ENCODE measurements at places on chromosomes 2 and 18.

DNA sequence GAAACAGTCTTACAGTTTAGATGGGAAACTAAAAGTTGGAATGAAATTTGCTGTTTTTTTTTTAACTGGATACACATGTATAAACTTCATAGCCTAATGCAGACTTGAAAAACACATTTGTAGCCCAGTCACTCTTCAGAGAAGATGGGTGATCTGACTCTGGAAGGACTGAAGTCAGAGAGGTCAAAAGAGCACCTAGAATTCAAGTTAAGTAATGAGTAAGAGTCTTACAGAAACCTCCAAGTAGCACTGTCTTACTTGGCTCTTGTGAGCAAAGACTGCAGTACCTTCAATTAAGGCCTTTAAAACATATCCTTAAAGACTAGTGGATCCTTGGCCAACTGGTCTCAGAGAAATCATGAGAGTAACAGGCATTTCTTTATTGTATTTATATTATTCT is 41.9 kb downstream of the TRAPPC8 start:
- DNase-seq, result no peak

- peak; percentile 45 for DNase-seq
These were observed 93.7 kb downstream of the LOXHD1 start for GRCh38 chr18:46563317-46563716.

GRCh38 chr2:70977605-70978205 is 725 bp upstream of the ANKRD53 start:
- peak; percentile 34 for DNase-seq

GRCh38 chr18:10135302-10135926 is 221.6 kb downstream of the VAPA start:
- DNase-seq, result no peak

GRCh38 chr2:180707884-180708205 is 272.6 kb upstream of the UBE2E3 start:
- no peak for DNase-seq

GRCh38 chr2:60505240-60505879 is 48.1 kb downstream of the BCL11A start:
- DNase-seq, result no peak

DNA sequence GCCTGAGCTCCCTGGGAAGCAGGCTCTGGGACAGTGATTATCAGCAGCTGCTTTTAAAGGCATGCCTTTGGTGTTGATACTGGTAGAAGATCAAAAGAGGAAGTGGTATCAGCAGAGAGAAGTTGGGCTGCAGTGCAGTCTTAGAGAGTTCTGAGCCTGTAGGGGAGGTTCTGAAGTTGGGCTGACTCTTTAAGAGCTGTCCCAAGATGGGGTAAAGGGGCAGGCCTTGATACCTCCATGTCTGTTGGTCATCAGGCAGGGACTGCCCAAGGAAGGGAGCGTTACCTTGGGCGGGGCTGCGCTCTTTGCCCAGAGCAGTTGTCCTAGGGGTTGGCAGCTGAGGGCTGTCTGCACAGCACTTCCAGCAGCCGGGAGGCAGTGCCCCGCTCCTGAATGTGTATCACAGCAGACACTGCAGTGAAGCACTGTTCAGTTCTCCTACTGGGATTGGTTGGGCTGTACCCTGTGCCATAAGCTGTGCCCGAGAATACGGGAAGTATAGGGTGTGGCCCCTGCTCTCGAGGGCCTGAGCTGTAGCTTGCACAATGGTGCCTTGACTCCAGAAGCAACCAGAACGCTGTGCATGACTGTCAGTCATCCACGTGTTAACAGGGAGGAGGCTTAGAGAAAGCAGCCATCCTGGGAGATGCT is 177.0 kb downstream of the CTIF start:
- no peak for DNase-seq

- DNase-seq, result no peak
These were observed 56.2 kb upstream of the LRRTM4 start for GRCh38 chr2:77578354-77578753.

- DNase-seq, result no peak
These were observed 10.7 kb downstream of the ARHGAP15 start for GRCh38 chr2:143139835-143140393.

DNA sequence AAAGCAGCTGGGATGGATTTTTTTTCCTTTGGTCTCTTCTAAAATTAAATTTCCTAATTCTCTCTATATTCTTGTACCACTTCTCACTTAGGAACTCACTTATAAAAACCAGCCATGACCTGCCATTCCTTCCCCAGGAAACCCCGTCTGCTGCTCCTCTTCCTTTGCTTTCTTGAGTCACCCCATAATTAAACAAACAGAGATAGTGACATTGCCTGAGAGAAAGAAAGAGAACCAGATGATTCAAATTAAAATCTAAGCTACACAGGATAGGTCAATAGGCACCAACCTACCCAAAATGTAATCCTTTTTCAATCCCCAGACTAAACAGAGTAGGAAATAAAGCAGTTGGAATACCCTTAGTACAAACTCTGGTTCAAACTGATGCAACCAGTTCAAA is 9.7 kb downstream of the STK39 start:
- DNase-seq, result no peak

DNA sequence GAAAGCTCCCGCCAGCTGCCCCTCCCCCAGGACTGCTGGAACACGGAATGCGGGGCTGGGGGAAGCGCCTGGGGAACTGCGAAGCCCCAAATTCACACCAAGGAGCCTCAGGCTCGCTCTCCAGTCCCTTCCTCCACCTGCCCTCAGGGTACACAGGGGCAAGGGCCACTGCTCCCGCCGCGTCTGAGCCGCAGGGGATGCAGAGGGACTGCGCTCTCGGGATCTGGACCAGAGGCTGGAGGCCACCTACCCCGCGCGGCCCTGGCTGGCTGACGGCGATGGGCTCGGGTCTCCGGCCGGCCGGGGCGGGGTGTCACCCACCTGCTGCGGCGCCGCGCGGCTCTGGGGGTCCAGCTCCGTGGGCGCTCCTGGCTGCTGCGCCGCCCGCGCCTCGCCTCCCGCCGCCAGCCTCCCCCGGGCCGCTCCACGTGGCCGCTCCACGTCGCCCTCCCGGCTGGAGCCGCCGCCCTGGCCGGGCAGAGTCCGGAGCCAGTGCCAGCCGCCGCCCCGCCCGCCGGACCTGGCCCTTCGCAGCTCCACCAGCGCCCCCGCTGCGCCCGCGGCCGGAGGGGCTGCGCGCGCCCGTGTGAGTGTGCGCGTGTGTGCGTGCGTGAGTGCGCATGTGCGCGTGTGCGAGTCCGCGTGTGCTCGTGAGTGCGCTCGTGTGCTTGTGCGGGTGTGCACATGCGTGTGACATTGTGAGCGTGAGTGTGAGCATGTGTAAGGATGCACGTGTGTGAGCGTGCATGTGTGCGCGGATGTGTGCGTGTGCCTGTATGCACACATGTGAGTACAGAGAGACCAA is at the start of gene CGREF1:
CGREF1 (minus strand) TSS at position 604 of the 805 bp plus-strand sequence. CDS start 14,762 bp downstream, outside the sequence.
- peak; percentile 71 for DNase-seq

DNA sequence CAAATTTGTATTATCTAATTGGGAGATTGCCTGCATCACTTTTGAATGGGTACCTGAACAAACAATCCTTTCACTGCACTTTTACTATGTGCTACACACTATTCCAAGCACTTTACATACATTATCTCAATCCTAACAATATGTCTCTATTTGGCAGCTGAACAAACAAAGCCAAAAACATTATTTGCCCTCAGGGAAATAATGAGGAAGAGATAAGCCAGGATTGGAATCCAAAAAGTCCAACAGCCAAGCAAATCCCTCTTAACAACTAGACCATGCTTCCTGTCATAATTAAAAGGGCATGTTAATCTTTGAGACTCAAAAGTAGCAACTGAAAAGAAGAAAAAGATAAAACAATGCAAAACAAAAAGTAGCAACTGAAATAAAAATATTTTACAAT is 32.1 kb downstream of the RPRD1A start:
- DNase-seq, result no peak

GRCh38 chr2:123693836-123694235 is 331.3 kb upstream of the CNTNAP5 start:
- no peak for DNase-seq

DNA sequence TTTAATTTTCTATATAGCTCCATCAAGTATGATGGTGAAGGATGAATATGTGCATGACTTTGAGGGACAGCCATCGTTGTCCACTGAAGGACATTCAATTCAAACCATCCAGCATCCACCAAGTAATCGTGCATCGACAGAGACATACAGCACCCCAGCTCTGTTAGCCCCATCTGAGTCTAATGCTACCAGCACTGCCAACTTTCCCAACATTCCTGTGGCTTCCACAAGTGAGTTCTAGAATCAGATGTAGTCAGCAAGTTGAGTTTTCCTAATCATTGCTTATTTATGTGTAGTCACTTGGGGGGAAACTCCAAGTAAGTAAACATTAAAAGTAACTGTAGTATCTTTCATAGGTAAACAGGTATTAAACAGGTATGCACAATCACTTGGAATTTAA is 24.8 kb downstream of the SMAD4 start:
- DNase-seq, result no peak

- peak; percentile 36 for DNase-seq
These were observed 268.5 kb upstream of the HDAC4 start for GRCh38 chr2:239669181-239669898.

GRCh38 chr2:135688978-135689377 is 52.7 kb upstream of the UBXN4 start:
- no peak for DNase-seq

DNA sequence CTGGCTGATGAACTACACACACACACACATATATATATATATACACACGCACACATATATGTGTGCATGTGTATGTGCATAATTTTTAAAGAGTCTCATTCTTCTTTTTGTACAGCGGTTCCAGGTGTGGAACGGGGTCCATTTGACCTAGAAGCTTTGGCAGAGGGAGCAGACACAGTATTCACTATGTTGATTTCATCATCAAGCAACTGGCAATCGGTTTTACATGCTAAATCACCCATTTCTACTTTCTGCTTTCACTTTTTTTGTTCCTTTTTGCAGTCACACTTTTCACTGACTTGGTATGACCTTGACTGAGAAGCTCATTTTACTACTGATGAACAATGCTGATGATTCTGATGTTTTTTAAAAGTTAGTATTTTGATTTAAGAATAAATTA is 63.0 kb upstream of the PGAP1 start:
- DNase-seq, result no peak

DNA sequence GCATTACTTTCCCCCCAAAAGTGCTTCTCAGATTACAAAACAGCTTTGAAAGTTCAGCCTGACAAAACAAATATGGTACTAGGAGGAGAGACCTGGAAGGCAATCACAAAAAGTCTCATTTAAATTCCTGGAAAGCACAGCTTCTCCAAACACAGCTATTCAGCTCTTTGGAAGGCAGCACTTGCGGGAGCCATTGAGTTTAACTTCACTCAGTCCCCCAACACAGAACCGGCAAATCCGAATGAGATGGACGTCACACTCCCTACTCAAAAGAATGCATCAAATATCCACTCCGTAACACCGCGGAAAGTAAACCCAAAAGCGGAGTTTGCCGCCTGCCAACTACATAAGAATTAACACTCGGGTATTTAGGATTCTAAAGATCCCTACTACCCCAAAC is 638 bp downstream of the ST6GAL2 start:
- no peak for DNase-seq

GRCh38 chr2:1678609-1679008 is 65.7 kb downstream of the PXDN start:
- peak; percentile 40 for DNase-seq

- no peak for DNase-seq
These were observed 35.0 kb upstream of the PTH2R start for GRCh38 chr2:208371634-208371935.

DNA sequence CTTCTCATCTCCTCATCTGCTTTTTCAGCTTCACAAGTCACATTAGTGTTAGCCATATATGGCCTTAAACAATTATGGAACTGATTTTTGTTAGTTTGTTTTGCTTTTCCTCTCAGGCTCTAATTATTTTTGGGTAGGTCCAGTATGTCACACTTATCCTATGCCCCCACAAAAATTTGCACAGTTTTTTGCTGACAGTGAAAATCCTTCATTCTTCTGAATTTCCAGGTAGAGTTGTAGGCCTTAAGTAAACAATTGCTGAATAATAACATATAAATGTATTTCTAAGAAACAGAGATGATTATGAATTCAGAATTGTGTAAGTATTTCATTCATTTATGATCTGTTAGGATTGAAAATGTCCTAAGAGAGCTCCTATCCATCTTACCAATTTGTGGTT is 8.6 kb upstream of the SERPINB10 start:
- no peak for DNase-seq

DNA sequence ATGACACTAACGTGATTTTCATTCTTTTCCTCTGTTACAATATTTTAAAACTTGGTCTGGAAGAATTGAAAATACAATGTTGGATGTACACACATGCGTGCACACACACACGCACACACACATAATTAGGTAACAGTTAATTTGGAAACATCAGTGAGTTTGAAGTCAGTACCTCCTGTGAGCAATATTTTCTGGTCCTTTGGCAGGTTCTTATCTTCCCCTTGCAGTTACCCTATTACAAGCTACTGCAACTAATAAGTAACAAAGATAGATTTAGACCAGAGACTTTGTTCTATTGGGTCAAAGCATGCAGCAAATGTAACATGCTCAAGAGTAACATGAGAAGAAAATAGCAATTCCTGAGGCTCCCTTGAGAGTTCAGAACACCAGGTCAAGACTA is 73.3 kb downstream of the ZNF385B start:
- no peak for DNase-seq

GRCh38 chr18:64566456-64566855 is 417.6 kb upstream of the LINC00305 start:
- DNase-seq, result no peak

DNA sequence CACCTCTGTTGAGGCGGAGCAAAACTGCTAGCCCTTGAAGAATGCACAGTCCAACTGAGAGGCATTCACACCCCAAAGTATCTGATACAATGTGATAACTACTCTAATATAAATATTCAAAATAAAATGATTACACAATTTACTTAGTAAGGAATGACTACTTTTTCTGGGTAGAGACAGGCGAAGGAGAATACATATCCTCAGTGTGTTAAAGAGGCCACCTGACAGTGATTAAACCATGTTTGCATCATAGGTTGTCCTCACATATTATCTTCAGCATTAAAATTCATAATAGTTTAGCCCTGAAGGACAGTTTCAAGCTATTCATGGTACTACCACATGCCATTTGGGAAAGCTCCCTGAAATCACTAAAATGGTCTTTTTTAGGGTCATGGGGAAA is 16.9 kb upstream of the BAZ2B start:
- DNase-seq, result no peak

DNA sequence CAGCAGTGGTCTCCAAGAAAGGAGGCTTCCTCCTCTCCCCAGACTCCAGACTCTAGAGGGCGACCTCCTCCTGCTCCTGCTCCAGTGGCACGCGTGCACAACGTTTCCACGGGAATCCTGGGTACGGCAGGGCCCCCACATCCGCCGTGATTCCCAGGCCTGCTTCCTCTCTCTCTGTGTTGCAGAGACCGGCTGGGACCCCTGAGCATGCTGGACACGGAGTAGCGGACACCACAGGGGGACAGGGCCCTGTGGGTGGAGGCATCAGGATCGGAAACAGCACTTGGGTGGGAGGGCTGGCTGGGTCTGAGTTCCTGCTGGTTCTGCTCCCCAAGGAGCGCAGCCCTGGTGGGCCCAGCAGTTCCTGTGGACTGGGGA is 75.9 kb upstream of the SLC35G4 start:
- DNase-seq, result no peak

GRCh38 chr18:63511285-63511684 is 30.9 kb upstream of the SERPINB12 start:
- peak; percentile 55 for DNase-seq

- peak; percentile 77 for DNase-seq
These were observed 405 bp downstream of the PPP3R1 start for GRCh38 chr2:68251855-68252399.
